ENCODE measurements at places on chromosomes 16 and 17.
A peak's percentile ranks its signal among the peaks of the same experiment; 100 is the strongest.

GRCh38 chr17:62119373-62119772 lies 54.3 kb upstream of the MED13 start:
- ATAC-seq: peak; percentile 88

GRCh38 chr16:845351-845745 lies 44.8 kb upstream of the GNG13 start:
- no peak for ATAC-seq

GRCh38 chr16:14131774-14132695 lies 60.9 kb downstream of the MRTFB start:
- no peak for ATAC-seq

- ATAC-seq: peak; percentile 48
Measured at GRCh38 chr16:8850279-8850885, 18.4 kb downstream of the CARHSP1 start.

DNA sequence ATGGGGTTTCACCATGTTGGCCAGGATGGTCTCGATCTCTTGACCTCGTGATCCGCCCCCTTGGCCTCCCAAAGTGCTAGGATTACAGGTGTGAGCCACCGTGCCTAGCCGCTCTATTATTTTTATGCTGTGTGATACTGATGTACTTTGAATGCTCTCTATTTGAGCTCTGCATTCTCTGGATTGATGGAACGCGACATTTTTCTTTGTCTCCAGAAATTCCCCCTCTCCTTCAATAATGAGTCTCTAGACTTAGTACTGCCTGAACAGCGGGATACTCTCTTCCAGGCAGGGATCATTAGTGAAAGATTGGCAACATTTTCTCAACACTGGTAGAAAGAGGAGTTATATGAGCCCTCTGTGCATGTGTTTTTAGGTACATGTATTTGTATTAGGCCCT lies 93.3 kb upstream of the CLEC3A start:
- ATAC-seq: no peak

Data from activated T-helper 17 cell treated with anti-CD3 and anti-CD28 coated beads, Interleukin-2, amount 50 U/mL, for 72 hours (primary cell).